ENCODE measurements at places on chromosomes 4 and X. TPM values are rescaled to one million over a fixed set of nuclear protein-coding genes. Genes with fewer than 3 reads are reported as not detected.

DNA sequence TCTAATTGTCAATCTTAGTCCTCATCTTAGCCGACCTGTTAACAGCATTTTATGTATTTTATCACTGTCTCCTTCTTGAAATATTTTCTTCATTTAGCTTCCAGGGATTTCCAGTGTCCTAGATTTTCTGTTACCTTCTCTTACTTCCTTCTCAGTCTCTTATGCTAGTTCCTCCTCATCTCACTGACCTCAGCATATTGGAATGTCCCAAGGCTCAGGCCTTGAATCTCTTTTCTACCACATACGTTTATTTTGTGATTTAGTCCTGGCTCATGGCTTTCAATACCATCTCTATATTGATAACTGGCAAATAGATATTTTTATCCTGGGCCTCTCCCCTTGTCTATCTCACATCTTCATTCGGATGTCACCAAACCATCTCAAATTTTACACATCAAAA is 61.1 kb downstream of the IQCM start:
- no peaks in the 10 kb centered on the region for H3K27me3 ChIP-seq
- no peaks in the 10 kb centered on the region for H3K36me3 ChIP-seq
- no peak for DNase-seq
- H3K4me3 ChIP-seq, result no peak overlapping the region
- H3K27ac ChIP-seq, result no peak overlapping the region

DNA sequence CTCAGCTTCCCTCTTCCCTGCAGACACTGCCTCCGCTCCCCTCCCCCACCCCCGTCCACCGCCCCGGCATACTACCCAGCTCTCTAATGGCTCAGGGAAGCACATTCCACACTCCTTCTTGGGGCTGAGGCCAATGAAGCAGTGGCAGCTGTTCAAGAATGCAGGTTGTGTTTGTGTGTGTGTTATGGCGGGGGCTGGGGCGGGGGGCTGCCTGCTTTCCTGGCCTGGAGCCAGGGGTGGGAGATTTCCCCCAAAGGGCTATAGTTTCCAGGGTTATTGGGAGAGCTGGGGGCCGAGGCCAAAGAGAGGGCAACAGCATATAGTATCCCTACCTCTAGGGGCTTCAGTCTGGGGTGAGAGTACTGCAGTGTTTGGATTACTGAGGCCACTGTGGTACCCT is 149.4 kb downstream of the EFNB1 start:
- H3K36me3 ChIP-seq, result no peaks in the 10 kb centered on the region
- H3K4me3 ChIP-seq, result no peak overlapping the region
- H3K27me3 ChIP-seq, result no peaks in the 10 kb centered on the region
- no peaks in the 10 kb centered on the region for H3K4me1 ChIP-seq
- no peak overlapping the region for H3K27ac ChIP-seq

DNA sequence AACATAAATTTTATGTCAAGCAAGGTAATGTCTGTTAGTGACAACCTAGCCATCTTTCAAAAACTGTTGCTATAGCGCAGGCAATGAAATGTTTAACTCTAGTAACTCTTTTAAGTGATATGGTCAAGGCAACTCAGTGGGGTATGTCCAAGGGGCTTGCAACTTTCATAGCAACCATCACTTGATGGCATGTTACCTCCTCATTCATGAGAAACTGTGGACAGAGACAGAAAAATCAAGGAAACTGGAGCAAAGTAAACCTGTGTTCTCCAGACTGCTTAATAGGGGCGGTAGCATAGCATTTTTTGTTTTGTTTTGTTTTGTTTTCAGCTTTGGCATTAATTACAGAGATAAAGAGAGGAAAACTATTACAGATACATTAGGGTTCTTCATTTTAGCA is 1456.8 kb upstream of the AGA start:
- no peak for DNase-seq
- no peak overlapping the region for H3K27ac ChIP-seq
- no peaks in the 10 kb centered on the region for H3K36me3 ChIP-seq
- no peaks in the 10 kb centered on the region for H3K27me3 ChIP-seq
- no peaks in the 10 kb centered on the region for H3K4me1 ChIP-seq

- no peak for DNase-seq
- no peak overlapping the region for H3K4me3 ChIP-seq
- H3K4me1 ChIP-seq, result no peaks in the 10 kb centered on the region
- H3K27me3 ChIP-seq, result no peaks in the 10 kb centered on the region
- no peaks in the 10 kb centered on the region for H3K36me3 ChIP-seq
These were observed 504.3 kb upstream of the ZFP42 start for GRCh38 chr4:187491286-187491685.

DNA sequence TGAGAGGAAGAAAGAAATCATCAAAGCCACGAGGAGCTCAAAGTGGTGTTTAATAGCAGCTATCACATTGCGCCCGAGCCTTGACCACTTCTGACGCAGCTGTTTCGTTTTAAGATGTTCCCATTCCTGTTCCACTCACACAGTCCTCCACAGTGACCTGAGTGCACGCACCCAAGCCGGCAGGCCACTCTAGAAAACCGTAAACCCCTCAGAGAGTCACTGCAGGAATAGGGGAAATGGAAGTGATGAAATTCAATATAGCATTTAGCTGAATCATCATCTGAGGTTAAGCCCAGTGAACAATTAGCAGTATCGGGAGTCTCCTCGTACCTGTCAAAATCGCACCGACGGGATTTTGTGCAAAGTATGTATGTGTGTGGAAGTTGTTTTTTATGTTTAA is 17.9 kb upstream of the HAND2 start:
- peak overlapping the region; percentile 4 for H3K4me3 ChIP-seq
- no peaks in the 10 kb centered on the region for H3K27me3 ChIP-seq
- no peaks in the 10 kb centered on the region for H3K36me3 ChIP-seq
- H3K27ac ChIP-seq, result peak overlapping the region; percentile 49
- peaks cover 6% of the 10 kb centered on the region for H3K4me1 ChIP-seq
- DNase-seq, result no peak

DNA sequence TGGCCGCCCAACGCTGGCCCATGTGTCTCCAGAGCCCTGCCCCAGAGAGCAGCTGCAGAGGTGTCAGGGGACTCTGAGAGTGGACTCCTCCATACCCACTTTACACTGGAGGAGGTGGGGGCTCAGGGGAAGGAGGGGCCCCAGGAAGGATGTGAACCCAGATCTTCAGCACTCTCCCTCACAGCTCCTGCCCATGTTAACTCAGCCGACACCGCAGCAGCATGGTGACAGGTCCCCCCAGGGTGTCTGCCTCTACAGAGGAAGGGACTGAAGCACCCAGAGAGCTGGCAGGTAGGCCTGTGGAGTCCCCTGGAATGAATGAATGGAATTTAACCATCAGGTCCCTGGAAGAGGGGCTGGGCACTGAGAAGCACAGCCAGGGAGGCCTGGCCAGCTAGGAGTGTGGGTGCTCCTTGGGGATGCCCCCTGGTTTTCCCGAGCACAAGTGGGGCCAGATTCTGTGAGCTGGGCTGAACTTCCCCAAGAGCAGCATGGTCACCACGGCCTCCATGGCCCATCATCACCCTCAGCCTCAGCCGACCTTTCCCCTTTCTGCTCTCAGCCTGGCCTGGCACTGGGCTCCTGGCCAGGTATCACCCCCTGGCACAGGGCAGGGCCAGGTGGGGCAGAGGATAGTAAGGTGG is 21.9 kb downstream of the SH3BP2 start:
- H3K27ac ChIP-seq, result no peak overlapping the region
- H3K4me3 ChIP-seq, result no peak overlapping the region
- H3K27me3 ChIP-seq, result no peaks in the 10 kb centered on the region
- H3K4me1 ChIP-seq, result peaks cover 54% of the 10 kb centered on the region
- DNase-seq, result no peak
- no peaks in the 10 kb centered on the region for H3K36me3 ChIP-seq

DNA sequence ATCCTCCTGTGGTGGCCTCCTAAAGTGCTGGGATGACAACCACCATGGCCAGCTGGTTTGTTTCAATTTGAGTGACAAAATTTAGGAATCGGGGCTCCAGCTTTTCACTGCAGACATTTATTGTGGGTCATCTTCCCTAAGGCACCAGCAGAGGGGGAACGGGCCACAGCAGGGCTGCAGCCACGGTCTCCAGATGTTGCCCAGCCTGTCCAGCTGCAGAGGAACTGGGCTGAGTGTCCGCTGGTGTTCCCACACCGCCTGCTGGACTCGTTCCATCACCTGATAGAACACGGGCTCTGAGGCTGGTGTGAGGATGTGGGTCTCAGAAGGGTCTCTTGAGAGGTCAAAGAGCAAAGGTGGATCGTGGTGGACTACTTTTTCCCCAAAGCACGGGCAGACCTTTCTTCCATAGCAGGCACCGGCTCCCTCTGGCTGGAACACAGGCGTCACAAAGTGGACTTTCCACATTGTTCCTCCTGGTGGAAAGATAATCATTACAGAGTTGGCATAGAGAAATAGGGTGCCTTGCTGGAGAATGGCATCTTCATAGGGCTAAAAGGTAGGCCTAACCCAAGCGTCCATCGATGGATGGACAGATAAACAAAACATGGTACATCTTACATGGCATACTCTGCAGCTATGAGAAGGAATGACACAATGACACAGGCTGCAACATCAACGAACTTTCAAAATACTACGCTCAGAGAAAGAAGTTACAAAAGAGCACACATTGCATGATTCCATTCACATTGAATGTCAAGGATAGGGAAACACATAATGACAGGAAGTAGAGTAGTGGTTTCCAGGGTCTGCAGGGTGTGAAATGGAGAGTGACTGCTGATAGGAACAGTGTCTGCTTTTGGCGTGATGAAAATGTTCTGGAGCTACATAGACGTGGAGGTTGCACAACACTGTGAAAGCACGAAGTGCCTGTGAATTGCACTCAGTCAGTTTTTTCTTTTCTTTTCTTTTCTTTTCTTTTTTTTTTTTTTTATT is 5.9 kb upstream of the ARSD start:
- H3K27me3 ChIP-seq, result no peaks in the 10 kb centered on the region
- no peak overlapping the region for H3K27ac ChIP-seq
- no peaks in the 10 kb centered on the region for H3K36me3 ChIP-seq
- no peaks in the 10 kb centered on the region for H3K4me1 ChIP-seq
- H3K4me3 ChIP-seq, result no peak overlapping the region
- DNase-seq, result no peak

GRCh38 chr4:64625438-64625837 is 216.2 kb upstream of the TECRL start:
- H3K36me3 ChIP-seq, result no peaks in the 10 kb centered on the region
- no peaks in the 10 kb centered on the region for H3K4me1 ChIP-seq
- H3K27ac ChIP-seq, result no peak overlapping the region
- H3K27me3 ChIP-seq, result no peaks in the 10 kb centered on the region

DNA sequence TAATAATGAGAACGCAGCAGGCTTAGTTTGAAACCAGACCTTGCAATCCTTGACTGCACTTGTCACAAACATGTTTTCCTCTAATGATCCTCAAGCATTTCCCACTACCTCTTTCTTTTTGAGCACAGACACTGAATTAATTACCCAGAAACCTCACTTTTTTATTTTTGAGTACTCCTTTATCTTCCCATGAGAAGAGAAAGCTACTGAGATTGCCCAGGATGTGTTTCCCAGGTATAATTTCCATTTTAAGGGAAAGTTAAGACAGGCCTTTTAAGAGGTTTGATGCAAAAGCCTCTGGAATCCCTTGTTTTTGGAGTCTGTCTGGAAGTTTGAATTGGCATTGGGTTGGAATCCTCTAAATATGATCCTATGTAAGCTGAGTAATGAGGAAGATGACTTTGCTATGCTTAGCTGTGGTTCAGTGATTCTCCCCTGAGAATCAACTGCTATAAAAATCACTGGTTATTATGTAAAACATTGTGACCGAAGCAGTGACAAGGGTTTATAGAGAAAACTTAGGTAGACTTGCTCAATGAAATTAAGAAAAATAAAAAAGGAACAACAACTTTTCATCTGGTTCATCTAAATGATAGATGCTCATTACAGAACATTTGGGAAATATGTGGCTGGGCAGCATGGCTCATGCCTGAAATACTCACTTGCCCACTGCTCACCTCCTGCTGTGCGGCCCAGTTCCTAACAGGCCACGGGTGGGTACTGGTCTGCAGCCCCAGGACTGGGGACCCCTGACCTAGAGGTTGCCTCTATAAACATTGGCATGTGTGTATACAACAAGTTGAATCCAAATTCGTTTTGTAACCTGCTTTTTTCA is 10.8 kb upstream of the RHOH start:
- no peak overlapping the region for H3K4me3 ChIP-seq
- H3K36me3 ChIP-seq, result no peaks in the 10 kb centered on the region
- H3K27ac ChIP-seq, result no peak overlapping the region

GRCh38 chr4:47483745-47484144 is 1.3 kb upstream of the ATP10D start:
- no peak overlapping the region for H3K4me3 ChIP-seq
- no peaks in the 10 kb centered on the region for H3K27me3 ChIP-seq
- H3K27ac ChIP-seq, result peak overlapping the region; percentile 89

DNA sequence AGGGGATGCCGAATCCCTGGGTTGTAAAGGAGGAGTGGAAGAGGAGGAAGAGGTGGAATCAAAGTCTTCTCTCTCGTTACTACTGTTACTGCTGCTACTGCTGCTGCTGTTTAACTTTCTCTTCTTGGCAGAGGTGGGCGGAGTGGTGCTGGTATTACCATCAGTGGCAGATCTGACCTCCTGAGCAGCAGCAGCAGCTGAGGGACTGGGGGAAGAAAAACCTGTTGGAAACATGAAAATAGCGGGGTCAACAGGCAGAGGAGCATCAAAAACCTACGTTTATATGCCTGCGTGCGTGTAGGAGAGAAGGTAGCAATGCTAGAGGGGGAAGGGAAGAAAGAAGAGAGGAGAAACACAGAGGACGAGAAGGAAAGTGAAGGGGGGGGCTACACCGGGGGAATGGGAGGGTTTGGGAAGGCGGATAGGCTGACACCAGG is 339 bp downstream of the CUL4B start:
- no peaks in the 10 kb centered on the region for H3K36me3 ChIP-seq
- DNase-seq, result no peak
- no peaks in the 10 kb centered on the region for H3K4me1 ChIP-seq
- H3K4me3 ChIP-seq, result peak overlapping the region; percentile 58
- no peaks in the 10 kb centered on the region for H3K27me3 ChIP-seq

- no peaks in the 10 kb centered on the region for H3K4me1 ChIP-seq
- H3K27me3 ChIP-seq, result peaks cover 15% of the 10 kb centered on the region
- H3K4me3 ChIP-seq, result peak within 1 kb of the TSS; percentile 24
- H3K27ac ChIP-seq, result no peak within 1 kb of the TSS
- DNase-seq, result no peak
- no peaks in the 10 kb centered on the region for H3K36me3 ChIP-seq
These were observed at the start of gene FREM3 for GRCh38 chr4:143700416-143701352. Gene FREM3, minus strand, starts transcription at chr4:143700675. Its CDS starts 0 bp downstream, at chr4:143700675.

DNA sequence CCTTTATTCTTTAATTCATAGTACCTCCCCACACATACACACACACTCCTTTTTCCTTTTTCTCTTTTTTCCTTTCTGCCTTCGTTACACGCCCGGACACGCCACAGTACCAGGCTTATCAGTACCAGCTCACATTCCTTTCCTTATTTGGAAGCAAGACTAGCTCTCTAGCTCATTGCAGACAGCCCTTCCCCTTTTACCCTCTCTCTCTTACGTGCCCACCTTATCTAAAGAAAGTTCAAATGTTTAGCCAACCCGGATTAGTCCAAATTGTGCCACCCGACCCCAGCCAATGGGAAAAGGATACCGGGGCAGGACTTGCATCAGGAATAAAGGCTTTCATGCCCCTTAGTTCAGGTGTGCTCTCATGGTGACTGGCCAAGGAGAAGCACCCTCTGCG is 194.7 kb upstream of the VCX3A start:
- no peaks in the 10 kb centered on the region for H3K36me3 ChIP-seq
- H3K27me3 ChIP-seq, result no peaks in the 10 kb centered on the region
- no peak overlapping the region for H3K27ac ChIP-seq
- no peak overlapping the region for H3K4me3 ChIP-seq

The ZMAT1 gene
- 4.2 TPM for total RNA-seq

The EVC gene
- 14.1 TPM for total RNA-seq

The CXXC4 gene
- total RNA-seq, result 3.1 TPM

The SLC25A5 gene
- total RNA-seq, result 134 TPM

The IRS4 gene
- not detected for total RNA-seq

The MAMLD1 gene
- total RNA-seq, result 0.56 TPM

The PROM1 gene
- total RNA-seq, result 8.1 TPM

The TCEAL9 gene
- total RNA-seq, result 43.3 TPM

The MUC7 gene
- not detected for total RNA-seq
